ENCODE measurements at places on chromosomes 5 and 9. TPM values are rescaled to one million over a fixed set of nuclear protein-coding genes. Genes with fewer than 3 reads are reported as not detected.

GRCh38 chr5:2995035-2995434, 243.6 kb upstream of the IRX2 start:
- no peak for DNase-seq

GRCh38 chr9:113631871-113632665, 168.5 kb downstream of the RGS3 start:
- DNase-seq, result no peak

DNA sequence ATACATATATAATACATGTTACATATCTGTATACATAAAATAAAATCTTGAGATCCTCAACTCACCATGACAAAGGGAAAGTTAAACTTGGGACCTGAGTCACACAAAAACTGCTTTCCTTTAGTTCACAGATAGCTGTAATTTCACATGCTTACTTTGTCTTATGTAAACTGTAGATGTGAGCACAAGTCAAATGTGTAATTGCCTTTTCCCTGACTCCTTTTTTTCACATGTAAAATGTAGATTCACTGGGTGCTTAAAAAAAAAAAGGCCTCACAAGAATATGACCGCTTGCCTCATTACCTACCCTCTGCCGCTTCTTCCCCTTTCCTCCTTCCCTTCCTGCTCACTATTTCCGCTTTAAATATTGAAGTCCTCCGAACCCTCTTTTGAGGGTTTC, 21.9 kb upstream of the FAM169A start:
- DNase-seq, result no peak

GRCh38 chr9:86275962-86276361, 6.4 kb downstream of the ISCA1 start:
- no peak for DNase-seq

DNA sequence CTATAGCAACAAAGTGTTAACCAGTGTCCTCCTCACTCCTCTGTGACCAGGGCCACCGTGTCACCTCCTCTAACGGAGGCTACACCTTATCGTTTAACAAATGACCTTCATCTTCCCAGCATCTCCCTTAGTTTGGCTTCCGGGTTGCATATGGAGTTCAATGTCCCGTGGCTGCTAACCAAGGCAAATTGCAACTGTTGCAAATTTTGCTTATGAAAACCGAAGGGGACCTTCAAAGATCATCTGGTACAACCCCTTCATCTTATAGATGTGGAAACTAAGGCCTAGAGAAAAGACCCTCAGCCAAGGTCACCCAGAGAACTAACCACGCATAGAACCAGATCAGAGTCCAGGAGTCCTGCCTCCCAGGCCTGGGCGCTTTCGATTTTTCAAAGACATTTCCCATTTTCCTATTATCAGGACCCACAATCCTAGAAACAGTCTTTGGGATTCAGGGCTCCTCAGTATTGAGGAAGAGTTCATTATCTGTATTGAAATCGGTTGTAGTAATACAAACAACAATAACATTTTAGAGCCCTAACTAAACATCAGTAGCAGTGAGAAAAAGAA, 1.4 kb downstream of the PRELID2 start:
- no peak for DNase-seq

DNA sequence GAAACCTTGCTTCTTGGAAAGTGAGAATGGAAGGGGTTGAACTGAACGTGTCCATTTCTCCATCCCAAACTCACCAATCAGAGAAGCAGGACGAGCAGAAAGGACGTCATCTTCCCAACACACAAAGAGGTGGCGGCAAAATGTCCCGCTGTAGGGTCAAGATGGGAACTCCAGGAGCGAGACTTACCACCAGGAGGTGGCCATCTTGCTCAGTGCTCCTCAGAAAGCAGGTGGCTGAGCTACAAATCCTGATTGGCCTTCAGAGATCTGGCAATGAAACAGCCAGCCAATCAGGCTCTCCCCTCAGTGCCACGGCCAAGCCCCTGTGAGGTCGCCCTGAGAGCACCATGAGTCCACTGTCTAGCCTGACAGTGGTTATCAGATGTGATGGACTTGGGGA, 259.0 kb downstream of the NDUFS4 start:
- no peak for DNase-seq

DNA sequence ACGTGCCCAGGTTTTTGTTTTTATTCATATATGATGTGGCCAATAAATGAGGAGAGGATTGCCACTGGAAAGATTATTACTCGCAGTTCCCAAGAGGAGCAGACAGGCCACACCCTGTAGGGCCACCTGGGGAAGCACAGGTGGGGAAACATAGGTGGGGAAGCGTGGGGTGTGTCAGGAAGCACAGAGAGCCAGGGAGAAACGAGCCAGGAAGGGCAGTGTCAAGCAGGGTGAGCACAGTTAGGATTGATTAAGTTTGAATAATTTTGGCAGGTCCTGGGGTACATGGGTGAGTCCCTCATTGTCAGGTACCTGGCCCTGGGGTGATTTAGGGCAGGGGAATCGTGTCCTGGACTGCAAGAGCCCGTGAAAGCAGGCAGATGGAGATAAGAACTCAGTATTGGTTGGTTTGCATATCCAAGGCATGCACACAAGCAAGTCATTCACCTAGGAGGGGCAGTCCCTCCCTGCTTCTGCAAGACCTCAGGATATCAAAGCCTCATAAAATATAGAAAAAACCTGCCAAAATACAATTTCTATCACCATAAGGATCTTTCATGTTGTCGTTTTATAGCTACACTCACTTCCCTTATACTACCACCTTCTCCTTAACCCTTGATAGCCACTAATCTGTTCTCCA, 22.4 kb downstream of the MVB12B start:
- no peak for DNase-seq

- DNase-seq, result no peak
Measured at GRCh38 chr5:134029156-134029555, 24.4 kb upstream of the VDAC1 start.

DNA sequence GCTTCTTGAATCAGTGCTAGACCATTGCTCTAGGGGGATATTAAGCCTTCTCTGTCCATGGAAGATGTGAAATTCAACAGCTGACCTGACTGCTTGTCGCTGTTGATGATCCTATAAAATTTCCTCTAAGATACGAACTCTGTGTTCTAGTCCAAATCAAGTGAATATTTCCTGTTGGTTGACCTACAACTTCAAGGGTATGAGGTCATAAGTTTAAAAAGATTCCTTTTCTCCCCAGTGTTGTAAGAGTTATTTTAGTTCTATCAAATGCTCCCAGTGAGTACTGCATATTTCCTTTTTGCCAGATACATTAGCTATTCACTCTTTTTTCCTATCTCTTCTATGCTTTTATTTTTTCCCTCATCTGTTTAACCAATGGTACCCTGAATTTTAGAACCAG, 102.9 kb upstream of the CCDC152 start:
- DNase-seq, result no peak

DNA sequence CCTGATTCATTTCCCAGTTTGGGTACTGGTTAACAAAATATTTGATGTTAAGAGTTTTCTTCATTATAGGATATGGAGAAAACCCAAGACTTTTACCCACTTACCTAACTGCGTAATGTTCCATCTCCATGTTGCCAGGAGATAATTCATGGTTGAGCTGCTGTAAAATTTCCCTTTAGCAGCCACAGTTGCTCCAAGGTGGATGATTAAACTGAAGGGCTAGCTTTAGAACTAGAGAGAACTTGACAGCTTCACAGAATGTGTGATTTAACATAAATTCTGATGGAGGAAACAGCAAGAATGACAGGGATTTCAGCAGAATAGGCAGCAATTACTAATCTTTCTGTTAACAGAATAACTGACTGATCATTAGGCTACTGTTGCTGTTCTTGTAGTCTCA, 236.1 kb downstream of the MEF2C start:
- DNase-seq, result no peak

Gene SHC3
- polyA plus RNA-seq, result 0.16 TPM

- no peak for DNase-seq
Measured at GRCh38 chr5:73088026-73088425, 32.3 kb upstream of the TMEM171 start.

Gene MAT2B
- polyA plus RNA-seq, result 133 TPM

GRCh38 chr9:109468927-109469326, 29.2 kb downstream of the PTPN3 start:
- no peak for DNase-seq

Gene MEF2C
- 8.0 TPM for polyA plus RNA-seq

DNA sequence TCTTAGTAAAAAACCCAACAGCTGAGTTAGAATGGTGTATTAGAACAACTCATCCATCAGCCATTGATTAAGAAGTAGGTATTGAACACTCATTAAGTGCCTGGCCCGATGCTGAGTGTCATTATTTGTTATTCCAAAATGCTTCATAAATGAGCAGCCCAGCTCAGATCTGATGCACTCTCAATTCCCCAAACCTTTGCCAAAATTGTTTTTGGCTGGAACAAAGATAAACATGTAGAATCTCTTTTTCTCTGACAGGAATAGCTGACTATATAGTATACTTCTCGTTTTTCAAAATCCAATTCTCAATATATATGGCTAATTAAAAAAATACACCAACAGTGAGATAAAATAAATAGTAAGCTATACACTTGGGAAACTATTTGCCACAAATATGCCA, 20.0 kb upstream of the ANKRD55 start:
- no peak for DNase-seq

DNA sequence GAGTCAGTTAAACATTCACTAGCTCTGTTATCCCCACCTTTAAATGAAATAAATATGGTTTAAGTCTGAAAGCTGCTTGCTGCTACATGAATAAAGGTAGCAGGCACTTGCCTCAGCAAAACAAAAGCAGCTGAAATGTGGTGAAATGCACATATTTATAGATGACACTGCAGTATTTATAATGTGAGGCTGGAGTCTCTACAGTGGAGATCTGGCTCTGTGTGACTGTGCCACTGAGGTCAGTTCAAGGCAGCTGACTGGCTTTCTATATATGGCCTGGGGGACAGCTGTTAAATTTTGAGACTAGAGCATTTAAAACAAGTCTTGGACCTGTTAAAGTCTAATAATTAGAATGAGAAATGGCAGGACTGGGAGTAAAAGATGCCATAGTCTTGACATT, 859.6 kb upstream of the SEMA6A start:
- no peak for DNase-seq

Gene FAM200C
- 5.5 TPM for polyA plus RNA-seq

- no peak for DNase-seq
Measured at GRCh38 chr5:158998793-158999325, 100.9 kb downstream of the EBF1 start.

GRCh38 chr5:126199467-126199866, 223.7 kb upstream of the GRAMD2B start:
- DNase-seq, result no peak

Gene NFIB
- 12.4 TPM for polyA plus RNA-seq

- DNase-seq, result no peak
Measured at GRCh38 chr9:6079386-6079785, 64.0 kb upstream of the RANBP6 start.

Gene PHF24
- polyA plus RNA-seq, result 0.37 TPM

GRCh38 chr5:45411971-45412612, 284.1 kb downstream of the HCN1 start:
- DNase-seq, result no peak

Gene PRRT1B
- polyA plus RNA-seq, result not detected

Gene IQGAP2
- 33.3 TPM for polyA plus RNA-seq

- DNase-seq, result no peak
Measured at GRCh38 chr9:89747596-89747995, 142.8 kb downstream of the GADD45G start.

Gene JAKMIP2
- 2.6 TPM for polyA plus RNA-seq

Gene PCDHGA1
- 0.16 TPM for polyA plus RNA-seq

Gene PCDHB9
- 0.16 TPM for polyA plus RNA-seq

DNA sequence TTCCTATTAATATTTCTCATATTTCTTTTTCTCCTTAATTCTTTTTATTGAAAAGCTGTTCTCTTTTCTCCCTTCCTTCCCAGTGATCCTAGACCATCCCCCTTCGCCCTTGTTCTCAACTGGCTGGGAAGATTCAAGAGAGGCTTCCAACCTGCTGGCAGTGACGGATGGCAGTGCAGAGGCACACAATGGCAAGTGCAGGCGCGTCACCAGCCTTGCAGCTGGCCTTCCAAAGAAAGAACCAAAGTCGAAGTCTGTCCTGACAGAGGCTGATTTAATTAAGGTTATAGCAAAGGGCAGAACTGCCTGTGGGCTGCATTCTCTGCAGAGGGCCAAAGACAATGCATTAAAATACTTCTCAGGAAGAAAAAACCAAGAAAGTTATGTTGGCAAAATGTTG, 7.4 kb downstream of the CEMIP2 start:
- no peak for DNase-seq

GRCh38 chr5:9140711-9141110, 405.2 kb downstream of the SEMA5A start:
- no peak for DNase-seq

Gene PCDHA9
- not detected for polyA plus RNA-seq

GRCh38 chr5:157477814-157478494, 17.9 kb downstream of the NIPAL4 start:
- no peak for DNase-seq

Gene OCLN
- 7.4 TPM for polyA plus RNA-seq

Gene FAM78A
- 28.2 TPM for polyA plus RNA-seq

Gene ZFYVE16
- 23.3 TPM for polyA plus RNA-seq

DNA sequence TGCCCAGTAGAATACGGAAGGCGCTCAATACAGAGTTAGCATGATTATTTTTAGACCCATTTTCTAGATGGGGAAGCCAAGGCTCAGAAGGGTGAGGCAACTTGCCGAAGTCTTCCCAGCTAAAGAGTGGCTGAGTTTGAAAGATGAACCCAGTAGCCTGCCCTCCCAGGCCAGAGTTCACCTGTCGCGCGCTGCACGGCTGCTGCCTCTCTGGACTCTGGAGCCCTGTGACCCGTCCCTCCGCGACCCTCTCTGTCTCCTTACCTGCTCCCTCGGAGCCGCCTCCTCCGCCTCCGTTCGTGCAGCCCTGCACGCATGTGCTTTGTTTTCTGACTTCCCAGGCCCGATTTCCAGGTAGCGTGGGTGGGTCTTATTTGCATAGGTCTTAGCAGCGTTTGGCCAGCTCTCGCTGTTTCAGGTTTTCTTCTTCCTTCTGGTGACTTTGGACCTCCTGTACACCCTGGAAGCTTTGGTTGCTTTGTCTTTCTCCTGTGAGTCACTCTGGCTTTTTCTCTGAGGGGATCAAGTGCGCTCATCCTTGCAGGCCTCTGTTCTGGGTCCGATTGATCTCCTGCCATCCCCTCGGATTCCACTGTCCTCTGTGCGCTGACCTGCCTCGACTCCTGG, at the start of gene RNF183:
TSS of gene RNF183 (minus strand) at position 585 of the 627 bp plus-strand sequence. CDS start 5,192 bp downstream, outside the sequence.
- no peak for DNase-seq

DNA sequence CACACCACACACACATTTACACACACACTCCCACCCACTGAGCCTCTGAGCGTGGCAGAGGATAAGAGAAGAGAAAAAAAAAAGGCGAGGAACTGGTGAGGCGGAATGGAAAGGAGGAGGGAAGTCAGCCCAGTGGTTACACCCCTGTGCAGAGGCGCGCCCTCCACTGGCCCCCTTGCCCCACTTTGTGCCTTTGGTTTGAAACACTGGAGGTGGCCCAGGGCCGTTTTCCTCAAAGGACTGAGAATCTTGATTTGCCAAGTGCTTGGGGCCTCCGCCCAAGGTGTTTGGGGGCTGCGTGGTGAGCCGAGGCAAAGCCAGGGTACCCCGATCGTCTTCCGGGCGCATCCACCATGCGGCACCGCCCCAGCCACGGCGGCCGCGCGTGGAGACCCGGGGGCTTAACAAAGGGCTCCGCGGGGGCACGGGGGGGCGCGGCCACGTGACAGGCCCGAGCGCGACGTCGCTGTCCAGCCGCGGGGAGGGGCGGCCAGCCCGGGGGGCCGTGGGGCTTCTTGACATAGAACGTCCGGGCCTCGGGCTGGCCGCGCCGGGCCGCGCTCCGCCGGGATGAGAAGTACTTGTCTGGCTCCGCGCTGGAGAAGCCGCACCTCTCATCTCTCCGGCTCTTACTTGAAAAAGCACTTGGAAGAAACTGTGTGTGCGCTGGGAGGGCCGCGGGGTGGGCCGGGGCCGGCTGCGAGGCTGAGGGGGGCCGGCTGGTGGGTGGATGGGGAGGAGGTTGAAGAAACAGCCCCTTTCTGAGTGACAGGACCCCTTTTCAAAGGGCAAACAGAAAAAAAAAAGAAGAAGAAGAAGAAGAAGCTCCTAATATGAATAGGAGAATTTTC, 21.0 kb downstream of the NR2F1 start:
- DNase-seq, result no peak

Data from thymus (tissue), 14 donors.